ENCODE measurements at places on chromosomes 6 and 20.

DNA sequence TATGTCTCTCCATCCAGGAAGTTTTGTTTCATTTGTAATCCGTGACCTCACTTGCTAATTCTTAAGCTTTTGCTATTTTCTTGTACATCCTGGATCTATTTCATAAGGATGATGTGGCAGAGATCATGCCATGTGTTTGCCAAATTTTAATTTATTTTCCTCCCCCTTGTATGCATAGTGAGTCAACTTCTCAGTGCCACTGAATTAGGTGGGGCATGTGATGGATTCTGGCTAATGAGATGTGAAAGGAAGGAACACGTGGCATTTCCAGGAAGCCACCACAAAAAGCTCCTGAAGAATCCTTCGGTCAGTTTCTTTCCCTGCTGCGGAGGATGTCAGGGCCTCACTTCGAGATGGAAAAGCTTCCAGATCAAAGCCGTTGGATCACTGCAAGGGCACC is 86.2 kb upstream of the PRL start:
- no peak for DNase-seq

DNA sequence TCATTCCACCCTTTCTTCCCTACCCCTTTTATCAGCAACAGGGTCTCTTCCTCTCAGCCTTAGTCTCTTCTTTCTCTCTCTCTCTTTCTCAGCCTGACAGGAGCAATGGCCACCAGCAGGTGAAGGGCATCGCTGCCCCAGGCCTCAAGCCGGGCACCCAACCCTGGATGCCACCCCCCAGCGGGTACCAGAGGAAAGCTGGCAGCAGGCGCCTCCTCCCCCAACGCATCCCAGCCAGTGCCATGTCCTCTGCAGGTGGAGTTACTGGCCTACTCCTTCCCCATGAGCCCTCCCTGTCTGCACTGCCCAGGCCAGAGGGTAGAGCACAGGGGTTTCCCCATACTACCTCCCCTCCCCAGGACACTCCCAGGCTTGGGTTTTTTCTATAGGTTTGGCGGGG is 32.2 kb downstream of the EIF2S2 start:
- DNase-seq = no peak

DNA sequence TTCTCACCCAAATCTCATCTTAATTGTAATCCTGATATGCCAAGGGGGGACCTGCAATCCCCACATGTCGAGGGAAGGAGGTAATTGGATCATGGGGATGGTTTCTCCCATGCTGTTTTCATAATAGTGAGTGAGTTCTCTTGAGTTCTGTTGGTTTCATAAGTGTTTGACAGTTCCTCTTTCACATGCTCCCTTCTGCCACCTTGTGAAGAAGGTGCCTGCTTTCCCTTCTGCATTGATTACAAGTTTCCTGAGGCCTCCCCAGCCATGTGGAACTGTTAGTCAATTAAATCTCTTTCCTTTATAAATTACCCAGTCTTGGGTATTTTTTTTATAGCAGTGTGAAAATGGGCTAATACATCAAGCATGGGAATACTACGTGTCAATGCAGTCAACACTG is 925.0 kb upstream of the MAN1A1 start:
- no peak for DNase-seq

- DNase-seq = no peak
These were observed 353.9 kb downstream of the HACE1 start for GRCh38 chr6:104505838-104506237.

DNA sequence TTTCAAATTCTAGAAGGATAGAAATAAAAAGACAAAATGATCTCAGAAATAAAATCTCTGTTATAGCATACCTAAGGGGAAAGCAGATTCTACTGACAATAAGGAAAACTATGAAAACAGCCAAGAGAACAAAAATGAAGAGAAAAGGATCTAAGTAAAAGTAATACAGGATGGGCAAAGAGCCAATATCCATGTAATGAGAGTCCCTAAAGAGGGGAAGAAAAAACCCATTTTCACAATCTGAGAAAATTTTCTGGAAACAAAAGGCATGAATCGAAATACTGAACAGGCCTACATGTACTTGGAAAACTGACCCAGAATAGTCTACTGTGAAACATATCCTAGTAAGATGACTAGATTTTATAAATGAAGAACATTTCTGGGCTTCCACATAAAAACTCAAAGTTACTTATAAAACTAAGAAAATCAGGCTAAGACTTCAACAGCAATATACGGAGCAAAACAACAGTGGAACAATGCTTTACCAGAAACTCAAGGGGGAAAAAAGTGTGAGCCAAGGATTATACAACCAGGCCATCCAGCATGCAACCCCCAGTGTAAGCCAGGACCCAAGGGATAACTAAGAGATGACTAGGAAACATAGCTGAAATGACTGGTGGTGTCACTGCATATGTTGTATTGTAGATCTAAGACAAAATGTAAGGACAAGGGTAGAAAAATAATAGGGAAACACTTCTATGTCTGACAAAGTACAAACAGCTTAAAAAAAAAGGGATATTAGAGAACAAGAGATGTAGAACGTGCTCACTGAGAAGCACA is 10.2 kb downstream of the NAPB start:
- DNase-seq = no peak

DNA sequence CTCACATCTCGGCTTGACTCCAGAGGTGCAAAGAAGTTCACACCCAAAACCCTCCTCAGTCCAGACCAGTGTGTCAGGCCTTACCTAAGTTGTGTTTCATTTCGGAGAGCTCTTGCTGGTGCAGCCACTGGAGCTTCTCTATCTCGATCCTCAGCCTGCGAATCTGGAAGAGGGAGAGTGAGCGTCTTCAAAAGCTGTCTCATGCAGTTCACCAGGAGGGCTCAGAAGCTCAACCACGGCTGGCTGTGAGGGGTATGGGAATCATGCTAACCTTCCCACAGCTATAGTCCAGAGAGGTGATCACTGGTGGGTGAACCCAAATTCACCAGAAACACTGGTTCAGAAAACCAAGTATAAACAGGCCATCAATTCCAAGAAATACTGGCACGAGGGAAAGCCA is 129.4 kb downstream of the ZMYND8 start:
- DNase-seq = no peak

GRCh38 chr20:42474646-42475045 is 715.1 kb downstream of the PTPRT start:
- no peak for DNase-seq

GRCh38 chr6:8181951-8182845 is 79.8 kb upstream of the EEF1E1 start:
- DNase-seq = no peak

DNA sequence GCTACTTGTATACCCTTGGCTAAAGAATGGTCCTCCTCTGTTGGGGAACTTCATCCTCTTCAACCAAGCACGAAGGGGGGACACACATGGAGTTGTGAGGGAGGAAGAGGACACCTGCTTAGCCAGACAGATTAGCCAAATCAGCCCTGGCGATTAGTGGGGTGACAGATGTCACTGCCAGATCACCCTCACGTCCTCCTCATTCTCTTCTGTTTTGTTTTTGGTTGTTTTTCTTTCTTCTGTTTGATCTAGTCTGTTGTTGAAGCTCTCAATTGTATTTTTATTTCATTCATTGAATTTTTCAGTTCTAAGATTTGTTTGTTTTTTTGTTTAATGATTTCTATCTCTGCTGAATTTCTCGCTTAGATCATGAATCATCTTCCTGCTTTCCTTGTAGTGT is 27.5 kb upstream of the NKX2-4 start:
- DNase-seq = no peak
